Retinal pigment epithelial cell (primary cell): ENCODE measurements at places on chromosomes 6 and 20.

- DNase-seq = no peak
These were observed 12.6 kb downstream of the ADTRP start for GRCh38 chr6:11766043-11766442.

DNA sequence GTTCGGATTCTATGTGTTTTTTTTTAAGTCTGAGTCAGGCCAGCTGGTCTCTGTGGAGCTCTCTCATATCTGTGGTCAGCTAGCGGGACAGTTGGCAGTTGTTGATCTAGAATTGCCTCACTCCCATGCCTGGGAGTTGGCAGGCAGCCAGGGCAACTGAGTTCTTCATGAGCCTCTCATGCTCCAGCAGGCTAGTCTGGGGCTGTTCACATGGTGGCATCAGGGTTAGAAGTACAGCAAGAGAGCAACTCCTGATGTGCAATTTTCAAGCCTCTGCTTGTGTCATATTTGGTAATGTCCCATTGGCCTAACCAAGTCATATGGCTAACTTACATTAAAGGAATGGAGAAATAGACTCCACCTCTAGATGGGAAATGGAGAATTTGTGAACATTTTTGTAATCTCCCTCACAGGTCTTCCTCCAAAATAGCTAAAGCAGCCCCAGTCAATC is 6.7 kb upstream of the IFT52 start:
- peak; percentile 81 for DNase-seq

DNA sequence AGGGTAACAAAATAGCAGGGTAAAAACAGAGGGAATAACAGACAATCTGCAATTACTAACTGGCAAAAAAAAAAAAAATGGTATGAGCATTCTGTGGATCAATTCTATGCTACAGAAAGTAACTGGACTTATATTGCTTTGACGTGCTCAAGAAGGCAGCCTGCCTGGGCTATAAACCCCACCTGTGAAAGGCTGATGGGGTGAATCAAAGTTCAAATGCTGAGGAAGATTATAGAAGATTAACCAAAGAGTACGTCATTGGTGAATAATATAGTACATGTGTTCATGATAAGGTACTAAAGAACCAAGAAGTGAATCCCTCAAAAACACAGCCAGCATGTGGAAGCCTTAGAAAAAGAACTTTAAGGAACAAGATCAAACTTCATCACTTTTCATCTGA is 441.9 kb upstream of the PTCHD4 start:
- DNase-seq = peak; percentile 91

GRCh38 chr6:167517254-167517916 is 192.5 kb downstream of the TTLL2 start:
- no peak for DNase-seq

DNA sequence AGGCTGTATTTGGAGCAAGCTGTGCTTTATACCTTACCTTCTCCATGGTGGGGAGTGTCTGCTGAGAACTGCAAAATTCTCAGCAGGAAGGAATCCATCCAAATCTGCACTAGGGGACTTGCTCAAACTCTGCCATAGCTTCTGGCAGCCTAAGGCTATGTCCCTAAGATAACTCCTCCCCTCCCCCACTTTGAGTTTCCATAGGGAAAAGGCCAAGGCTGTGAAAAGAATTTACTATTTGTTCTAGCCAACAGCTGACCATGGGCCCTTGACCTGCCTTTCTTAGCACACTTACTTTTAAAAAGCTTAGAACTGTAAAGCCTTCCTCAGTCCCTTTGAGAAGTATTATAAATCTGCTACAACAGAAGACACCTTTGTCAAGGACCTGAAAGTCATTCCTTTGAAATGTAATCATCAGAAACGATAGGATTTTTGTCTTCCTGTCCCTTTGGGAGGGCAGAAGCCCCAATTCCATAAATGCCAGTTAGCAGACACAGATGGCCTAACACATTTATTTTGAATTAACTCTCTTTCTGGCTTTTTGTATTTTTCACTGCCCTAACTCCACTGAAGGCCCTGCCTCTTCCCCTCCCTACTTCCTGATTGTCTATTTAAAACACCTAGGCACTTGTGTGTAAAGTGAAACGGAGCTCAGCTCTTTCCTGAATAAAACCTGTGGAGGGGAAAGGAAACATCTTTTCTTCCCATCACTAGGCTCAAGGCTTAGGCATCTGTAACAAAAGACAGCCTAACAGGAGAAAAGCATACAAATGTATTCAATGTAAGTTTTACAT is 157.1 kb downstream of the AKAP7 start:
- no peak for DNase-seq

DNA sequence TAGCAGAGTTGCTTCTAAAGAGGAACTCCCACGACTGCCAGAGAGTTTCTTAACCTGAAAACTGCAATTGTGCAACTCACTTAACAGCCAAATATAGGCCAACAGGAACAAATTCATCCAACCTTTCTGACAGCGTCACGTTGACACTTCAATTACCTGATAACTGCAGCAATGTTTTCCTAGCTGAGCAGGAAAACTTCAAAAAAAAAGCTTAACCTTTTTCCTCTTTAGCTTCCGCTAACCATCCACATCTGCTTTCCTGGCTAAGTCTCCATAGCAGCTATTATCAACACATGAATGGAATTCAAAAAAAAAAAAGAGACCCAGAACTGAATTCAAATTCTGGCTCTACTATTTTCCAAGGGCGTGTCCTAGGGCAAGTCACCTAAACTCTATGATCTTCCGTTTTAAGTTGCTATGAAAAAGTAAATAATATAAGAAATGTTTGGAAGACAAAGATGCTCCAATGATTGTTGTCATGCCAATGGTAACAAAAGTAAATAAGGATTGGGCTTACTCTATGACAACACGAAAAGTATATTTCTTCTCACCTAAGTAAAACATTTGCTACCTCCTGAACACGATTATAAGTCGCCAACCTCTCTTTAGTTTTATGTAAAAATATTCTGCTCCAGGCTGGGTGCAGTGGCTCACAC is 524.6 kb upstream of the JARID2 start:
- DNase-seq = no peak

- DNase-seq = no peak
These were observed 149.0 kb upstream of the CST7 start for GRCh38 chr20:24799971-24800580.

- no peak for DNase-seq
These were observed 630 bp downstream of the PPP1R3G start for GRCh38 chr6:5085648-5086293.

DNA sequence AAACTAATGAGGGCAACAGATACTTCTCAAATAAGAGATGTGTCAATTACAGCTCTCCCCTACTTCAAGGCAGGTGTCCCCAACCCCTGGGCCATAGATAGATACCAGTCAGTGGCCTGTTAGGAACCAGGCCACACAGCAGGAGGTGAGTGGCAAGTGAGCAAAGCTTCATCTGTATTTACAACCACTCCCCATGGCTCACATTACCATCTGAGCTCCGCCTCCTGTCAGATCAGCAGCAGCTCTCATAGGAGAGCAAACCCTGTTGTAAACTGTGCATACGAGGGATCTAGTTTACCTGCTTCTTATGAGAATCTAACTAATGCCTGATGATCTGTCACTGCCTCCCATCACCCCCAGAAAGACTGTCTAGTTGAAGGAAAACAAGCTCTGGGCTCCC is 422.1 kb downstream of the GJA1 start:
- DNase-seq = no peak

DNA sequence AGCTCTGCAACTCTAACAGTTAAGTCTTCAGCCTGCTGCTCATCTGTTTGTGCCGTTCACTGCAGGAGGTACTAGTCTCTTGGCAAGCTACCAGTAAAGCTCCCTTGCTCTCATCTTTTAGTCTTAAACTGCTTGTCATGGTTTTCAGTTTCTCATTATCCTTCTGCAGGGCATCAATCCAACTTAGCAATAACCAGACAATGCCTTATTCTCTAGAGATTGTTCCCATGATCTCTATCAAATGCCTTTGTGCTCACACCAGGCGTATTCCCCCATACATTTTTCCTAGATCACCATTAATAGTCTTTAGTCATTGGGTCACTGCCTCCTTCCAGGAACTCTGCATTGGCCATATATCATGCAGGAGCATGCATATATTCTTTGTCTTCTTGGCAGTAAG is 171.3 kb downstream of the GRM1 start:
- DNase-seq = no peak

DNA sequence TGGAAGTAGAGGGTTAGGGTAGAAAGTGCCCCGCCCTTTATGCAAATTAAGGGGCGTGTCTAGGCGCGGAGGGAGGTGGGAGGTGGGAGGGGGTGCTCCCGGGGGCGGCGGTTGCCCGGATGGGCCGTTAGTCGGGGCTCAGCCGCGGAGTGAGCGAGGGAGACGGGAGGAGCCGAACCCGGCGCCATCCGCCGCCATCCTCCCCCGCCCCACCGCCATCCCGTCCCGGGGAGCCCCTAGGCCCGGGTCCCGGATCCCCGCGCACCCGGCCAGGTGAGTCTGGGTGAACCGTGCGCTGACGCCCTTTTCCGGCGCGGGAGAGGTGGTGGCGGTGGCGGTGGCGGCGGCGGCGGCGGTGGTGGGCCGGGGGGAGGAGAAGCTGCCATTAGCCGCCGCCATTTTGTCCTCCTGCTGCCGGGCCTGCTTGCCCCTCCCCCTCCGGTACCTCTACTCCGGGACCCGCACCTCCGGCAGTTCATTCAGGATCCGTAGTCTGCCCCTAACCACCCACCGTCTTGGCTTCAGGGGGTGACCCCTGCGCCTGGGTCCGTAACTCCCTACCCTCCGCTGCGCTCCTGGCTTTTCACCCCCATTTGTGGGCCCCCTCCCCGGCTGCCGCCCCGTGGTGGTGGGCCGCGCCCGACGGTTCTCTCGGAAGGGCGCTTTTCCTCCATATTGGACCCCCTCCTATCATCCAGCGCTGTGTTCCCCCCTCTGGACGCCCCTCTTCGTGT is at the start of gene PRRC2A:
TSS of gene PRRC2A (plus strand) at position 130 of the 734 bp plus-strand sequence. CDS start 2,075 bp downstream, outside the sequence.
- DNase-seq = no peak

- no peak for DNase-seq
These were observed 48.1 kb downstream of the PRL start for GRCh38 chr6:22248513-22249308.

DNA sequence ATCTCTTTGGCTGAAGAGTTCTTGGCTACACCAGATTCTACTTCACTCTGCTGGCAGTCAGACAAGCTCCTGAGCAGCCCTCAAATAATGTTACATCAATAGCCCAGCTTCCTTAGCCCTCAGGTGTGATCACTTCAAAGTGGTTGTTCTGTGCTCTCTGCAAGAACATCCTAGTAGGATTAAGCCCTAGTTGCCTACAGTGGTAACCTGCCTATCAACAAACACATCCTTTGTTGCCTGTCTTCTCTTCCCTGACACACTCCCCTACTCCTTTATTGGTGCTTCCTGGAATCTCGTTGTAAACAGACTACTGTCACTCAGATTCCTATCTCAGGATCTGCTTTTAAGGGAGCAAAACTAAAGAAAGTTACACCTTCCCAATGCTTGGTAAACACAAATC is 45.1 kb upstream of the TASP1 start:
- DNase-seq = no peak

GRCh38 chr20:54794110-54794509 is 318.7 kb downstream of the DOK5 start:
- DNase-seq = no peak

DNA sequence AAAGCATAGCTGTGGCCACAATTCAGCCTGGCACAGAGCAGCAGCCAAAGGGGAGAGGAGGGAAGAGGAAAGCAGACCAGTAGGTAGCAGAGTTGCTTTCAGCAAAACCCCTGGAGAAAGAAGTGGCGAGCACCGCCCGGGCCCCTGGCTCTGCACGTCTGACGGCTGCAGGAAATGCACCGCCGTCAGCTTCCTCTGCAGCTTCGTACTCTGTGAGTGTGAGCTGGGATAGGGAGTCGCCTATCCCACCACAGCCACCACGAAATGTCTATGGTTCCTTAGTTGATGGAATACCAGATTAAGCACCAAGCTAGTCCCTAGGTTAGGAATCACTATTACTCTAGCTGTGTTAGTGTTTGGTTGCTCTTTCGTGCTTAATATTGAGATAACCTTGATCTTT is 79.9 kb upstream of the NAA20 start:
- no peak for DNase-seq

GRCh38 chr20:10059006-10059405 is 24.2 kb downstream of the ANKEF1 start:
- no peak for DNase-seq
